ENCODE measurements at places on chromosomes 2 and 18. TPM values are rescaled to one million over a fixed set of nuclear protein-coding genes. Genes with fewer than 3 reads are reported as not detected.

- no peak for DNase-seq
Measured at GRCh38 chr2:235132651-235133050, 180.8 kb downstream of the SH3BP4 start.

DNA sequence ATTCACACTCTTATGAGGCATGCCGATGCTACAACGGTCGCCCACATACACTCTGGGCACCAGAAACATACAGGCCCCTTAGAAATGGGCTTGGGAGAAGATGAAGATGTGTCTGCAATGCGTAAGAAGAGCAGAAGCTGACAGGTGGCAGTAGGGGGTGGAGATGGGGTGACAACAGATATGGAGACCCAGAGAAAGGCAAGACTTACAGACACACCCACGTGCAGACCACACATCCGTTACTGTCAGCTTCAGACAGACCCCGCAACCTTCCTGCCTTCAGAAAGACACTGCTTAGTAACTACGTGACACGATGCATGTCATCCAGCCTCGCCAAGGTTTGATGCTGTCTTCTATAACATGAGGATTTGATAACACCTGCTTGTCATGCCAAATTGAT, 89.5 kb downstream of the ZFP36L2 start:
- no peak for DNase-seq

Gene STAT4
- total RNA-seq: 0.89 TPM

- DNase-seq: no peak
Measured at GRCh38 chr18:62420151-62420512, 95.0 kb downstream of the TNFRSF11A start.

GRCh38 chr2:215522237-215522636, 86.4 kb upstream of the FN1 start:
- no peak for DNase-seq

Data from SJSA1 (cell line).